ENCODE measurements at places on chromosomes 7 and 10.

- no peak for DNase-seq
These were observed 186.4 kb upstream of the RHOBTB1 start for GRCh38 chr10:61130366-61130765.

DNA sequence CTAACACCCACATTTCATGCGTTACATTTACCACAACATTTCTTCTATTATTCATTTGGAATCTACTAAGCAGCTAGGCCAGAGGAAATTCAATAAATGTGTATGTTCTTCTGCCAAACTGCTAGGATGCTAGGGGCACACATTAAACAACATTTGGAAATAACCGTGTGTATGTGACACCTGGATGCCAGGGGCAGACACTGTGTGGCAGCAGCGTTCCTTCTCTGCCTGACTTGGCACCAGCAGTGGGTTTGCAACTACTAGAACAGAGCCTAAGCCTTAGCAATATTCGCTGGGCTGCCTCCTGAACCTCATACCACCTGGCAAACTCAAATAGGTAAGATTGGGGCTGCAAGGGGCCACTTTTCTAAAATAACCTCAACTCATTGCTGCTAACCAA, 182.1 kb downstream of the CHCHD3 start:
- DNase-seq, result no peak

- no peak for DNase-seq
These were observed 404.7 kb downstream of the NEBL start for GRCh38 chr10:20492447-20492846.

DNA sequence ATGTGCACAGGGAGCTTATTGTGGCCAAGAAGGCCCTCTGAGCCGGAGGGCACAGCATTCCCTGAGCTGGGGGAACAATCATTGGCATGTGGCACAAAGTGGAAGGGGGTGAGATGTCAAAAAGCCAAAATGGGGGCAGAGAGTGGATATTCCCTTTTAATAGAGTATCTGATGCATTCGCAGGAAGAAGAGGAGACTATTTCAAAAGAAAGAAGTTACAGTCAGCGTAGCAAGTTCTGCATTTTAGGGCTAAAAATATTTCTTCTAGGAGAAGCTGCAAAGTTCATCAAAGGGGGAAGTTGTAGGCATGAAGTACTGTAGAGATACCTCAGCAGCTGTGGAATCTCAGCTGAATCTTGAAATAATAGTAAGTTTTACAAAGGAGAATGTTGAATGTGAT, 136.0 kb upstream of the WDR11 start:
- DNase-seq, result no peak

GRCh38 chr10:102418622-102419268, at the start of gene PSD:
Gene PSD, minus strand, starts transcription at chr10:102418785. Its CDS starts 1,747 bp downstream, at chr10:102417038.
- no peak for DNase-seq

DNA sequence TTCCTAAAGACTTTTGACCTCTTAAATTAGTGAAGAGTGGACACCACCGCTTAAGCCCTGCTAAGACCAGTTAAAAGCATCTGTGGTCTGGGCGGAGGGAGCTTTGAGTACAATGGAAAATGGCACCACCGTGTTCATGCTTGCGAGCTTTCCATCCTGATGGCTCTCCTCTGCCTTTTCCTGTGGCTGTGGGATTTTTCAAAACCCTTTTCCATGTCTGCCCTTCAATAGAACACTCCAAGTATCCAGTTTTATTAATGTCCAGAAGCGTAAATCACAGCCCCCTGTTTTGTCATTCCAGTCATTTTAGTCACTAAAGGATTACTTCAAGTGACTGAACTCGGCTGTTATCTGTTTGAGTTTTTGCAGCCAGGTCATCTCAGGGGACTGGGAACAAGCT, 181.8 kb downstream of the MGMT start:
- no peak for DNase-seq

DNA sequence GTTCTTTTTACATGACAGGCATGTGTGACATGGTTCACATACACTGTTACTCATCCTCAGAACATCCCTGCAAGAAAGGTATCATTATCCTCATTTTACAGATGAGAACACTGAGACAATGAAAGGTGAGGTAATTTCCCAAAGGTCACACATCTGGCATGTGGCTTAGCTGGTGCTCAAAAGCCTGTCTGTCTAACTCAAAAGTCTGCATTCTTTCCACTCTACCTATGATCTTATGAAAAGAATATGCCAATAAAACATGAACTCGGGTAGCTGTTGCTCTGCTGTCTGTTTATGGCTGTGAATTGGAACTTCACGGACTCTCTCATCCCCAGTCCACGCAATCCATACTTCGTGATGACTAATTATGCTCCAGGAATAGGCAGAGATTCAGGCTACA, 79.0 kb upstream of the ODAD2 start:
- DNase-seq, result no peak

DNA sequence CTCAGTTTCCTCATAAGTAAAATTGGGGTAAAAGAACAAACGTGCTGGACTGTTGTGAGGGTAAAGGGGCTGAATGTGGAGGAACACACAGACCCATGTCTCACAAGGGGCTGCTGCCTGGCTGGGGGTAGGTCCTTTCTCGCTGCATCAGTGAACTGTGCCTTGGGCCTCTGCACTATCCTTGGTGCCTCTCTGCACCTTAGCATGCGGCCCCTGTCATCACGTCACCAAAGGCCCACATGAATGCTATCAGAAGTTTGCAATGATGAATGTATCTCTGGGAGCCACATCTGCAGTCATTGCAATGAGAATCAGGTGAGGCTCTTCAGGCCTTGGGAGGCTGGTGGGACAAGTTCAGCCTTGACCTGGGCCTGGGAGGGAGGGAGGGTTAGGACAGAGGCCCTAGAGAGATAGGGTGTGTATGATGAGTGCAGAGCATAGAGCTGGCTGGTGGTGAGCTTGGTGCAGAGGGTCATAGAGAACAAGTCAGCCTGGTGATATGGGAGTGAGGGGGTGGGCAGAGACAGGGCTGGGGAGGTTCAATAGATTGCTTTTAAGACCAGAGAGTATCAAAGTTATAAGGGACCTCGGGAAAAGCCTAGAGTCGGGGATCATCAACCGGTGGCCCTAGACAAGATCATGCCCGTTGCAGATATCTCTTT, 308.4 kb downstream of the RPS24 start:
- DNase-seq, result no peak

GRCh38 chr7:112255388-112255720, 48.9 kb downstream of the ZNF277 start:
- DNase-seq, result no peak

DNA sequence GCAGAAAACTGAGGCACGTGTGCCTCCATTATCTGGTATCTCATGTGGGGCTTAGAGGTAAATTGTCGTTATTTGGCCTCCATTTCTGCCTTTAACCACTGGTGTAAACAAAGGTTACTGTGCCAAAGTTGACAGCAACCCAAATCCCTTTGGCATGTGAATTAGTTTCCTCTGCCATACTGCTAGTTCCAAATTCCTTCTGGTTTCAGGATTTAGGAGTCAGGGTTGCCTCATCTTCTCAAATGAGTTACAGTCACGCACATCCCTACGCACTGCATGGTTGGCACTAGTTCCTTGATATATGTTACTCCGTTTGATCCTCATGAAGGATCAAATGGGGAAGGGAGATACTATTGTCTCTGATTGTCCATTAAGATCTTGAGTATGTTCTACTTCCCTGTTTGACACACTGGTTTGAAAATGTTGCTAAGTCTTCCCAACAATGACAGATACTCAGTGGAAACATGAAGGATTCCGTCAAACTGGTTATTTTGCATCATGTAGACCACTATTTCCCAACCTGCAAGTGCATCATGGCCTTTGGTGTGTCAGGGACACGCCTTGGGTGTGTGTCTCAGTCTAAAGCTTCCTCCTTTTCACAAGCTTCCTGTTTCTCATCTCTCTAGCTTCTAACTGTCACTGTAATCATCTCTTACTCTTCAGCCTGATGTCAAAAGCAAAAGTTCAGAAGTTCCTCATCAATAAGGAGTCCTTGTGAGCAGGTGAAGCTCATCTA, at the start of gene LIPN:
TSS of gene LIPN (plus strand) at position 655 of the 736 bp plus-strand sequence. CDS start 1,386 bp downstream, outside the sequence.
- no peak for DNase-seq

DNA sequence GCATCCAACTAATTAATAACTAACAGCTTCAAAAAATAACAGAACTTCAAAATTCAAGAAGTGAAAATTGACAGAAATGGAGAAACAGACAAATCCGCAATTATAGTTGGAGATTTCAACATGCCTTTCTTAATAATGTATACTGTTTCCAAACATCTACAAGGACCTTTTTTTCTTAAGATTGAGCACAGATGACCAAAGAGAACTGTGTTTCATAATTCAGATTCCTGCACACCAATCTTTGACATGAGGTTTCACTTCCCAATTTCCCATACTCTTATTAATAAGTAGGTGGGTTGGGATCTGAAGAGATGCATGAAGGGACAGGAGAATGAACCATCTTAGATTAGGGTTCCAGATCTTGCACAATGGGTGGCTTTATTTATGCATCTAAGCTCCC, 24.9 kb upstream of the GIMAP7 start:
- DNase-seq, result no peak

DNA sequence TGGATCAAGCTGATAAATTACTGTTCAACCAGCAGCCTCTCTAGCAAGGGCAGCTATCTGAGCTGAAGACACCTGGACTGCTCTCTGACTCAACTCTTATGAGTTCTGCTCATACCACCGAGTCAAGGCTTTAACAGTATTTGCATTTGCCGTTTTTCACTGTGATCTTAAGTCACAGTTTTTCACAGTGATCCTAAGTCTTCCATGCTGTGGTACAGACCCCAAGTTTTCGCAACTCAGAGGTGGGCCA, 31.3 kb downstream of the PIP4K2A start:
- DNase-seq, result no peak

- DNase-seq, result no peak
These were observed 92.7 kb downstream of the FAM53B start for GRCh38 chr10:124651402-124651891.

- no peak for DNase-seq
These were observed 236.3 kb upstream of the PLXDC2 start for GRCh38 chr10:19579761-19580545.

GRCh38 chr10:78255214-78255613, 221.6 kb downstream of the RPS24 start:
- DNase-seq, result no peak

DNA sequence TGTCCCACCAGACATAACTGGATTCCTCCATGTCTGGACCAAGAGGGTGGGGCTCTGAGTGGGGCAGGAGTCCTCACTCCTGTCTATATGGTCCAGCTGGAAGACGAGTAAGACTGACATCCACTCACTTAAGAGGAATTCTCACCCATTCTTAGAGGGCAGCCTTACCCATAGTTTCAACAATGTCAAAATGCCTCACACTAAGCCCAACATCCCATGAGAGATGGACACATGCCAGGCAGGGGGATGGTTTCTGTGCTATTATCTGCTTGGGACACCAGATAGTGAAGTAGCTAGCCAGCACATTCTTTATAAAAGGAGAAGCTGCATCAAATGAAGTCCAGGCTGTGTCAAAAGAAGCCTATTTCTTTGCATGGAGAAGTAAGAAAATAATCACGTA, 4.7 kb upstream of the LANCL2 start:
- DNase-seq, result no peak

GRCh38 chr7:40763319-40764287, 628.8 kb downstream of the SUGCT start:
- no peak for DNase-seq

DNA sequence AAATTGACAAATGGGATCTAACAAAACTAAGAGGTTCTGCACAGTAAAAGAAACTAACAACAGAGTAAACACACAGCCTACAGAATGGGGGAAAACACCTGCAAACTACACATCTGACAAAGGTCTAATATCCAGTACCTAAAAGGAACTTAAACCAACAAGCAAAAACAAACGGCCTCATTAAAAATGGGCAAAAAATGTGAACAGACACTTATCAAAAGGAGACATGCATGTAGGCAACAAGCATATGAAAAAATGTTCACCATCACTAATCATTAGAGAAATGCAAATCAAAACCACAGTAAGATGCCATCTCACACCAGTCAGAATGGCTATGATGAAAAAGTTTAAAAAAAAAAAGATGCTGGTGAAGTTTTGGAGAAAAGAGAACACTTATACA, 197.4 kb downstream of the KBTBD2 start:
- no peak for DNase-seq

DNA sequence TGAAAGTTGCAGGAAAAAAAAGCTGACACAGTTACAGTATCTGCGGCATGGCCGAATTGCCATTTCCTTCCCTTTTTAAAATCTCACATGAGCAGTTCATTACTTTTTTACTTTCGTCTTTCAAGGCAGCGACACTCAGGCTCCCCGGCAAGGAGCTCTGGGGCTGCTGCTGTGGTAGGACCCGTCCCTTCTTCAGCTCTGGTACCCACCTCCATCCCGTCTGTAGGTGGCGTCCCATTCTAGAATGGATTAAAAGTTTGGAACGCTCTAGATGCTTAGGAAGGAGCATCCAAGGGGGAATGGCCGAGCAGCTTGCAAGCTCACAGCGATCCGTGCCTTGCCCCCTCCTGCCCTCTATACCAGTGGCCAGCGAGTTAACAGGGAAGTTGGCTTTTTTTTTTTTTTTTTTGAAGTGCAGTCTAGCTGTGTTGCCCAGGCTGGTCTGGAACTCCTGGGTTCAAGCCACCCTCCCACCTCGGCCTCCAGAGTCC, 22.8 kb upstream of the TTYH3 start:
- peak; percentile 14 for DNase-seq

- DNase-seq, result no peak
These were observed 20.6 kb upstream of the CHCHD3 start for GRCh38 chr7:133102276-133103060.

- DNase-seq, result no peak
These were observed 537.3 kb upstream of the MGMT start for GRCh38 chr10:128929767-128930166.

- DNase-seq, result no peak
These were observed 6.1 kb upstream of the TASOR2 start for GRCh38 chr10:5678397-5679036.

DNA sequence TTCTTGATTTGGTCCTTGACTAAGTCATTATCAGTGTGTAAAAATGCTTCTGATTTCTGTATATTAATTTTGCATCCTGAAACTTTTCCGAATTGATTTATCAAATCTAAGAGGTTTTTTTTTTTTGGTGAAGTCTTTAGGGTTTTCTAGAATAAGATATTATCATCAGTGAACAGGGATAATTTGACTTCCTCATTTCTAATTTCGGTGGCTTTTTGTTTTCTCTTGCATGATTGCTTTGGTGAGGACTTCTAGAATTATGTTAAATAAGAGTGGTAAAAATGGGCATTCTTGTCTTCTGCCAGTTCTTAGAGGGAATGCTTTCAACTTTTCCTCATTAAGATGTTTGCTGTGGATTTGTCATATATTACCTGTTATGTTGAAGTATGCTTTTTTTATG, 170.5 kb downstream of the CCDC7 start:
- DNase-seq, result no peak

- DNase-seq, result no peak
These were observed 81.9 kb upstream of the BTBD16 start for GRCh38 chr10:122189185-122189584.

- peak; percentile 71 for DNase-seq
These were observed 202.7 kb downstream of the FAM107B start for GRCh38 chr10:14571866-14572507.

DNA sequence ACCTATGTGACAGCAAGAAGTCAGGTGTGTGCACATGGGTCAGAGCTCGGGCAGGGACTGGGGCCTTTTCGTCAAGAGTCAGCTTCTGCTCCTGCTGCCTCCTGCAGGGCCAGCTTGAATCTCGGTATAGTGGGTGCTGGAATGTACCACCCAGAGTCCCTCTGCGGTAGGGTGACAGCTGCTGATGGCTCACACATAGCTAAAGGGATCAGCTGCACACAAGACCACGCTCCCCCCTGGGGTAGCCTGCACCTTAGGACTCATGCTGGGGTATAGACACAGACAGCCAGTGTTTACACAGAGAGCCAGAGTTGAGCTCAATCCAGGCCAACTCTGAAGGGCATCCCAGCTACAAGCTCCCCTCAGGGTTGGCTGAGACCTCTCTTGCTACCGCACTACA, 14.0 kb upstream of the COL13A1 start:
- no peak for DNase-seq

All from activated CD4-positive, alpha-beta T cell treated with anti-CD3 and anti-CD28 coated beads, Interleukin-2, amount 50 U/mL, for 16 hours (primary cell).